ENCODE measurements at places on chromosomes 12 and 14. TPM values are rescaled to one million over a fixed set of nuclear protein-coding genes. Genes with fewer than 3 reads are reported as not detected.

DNA sequence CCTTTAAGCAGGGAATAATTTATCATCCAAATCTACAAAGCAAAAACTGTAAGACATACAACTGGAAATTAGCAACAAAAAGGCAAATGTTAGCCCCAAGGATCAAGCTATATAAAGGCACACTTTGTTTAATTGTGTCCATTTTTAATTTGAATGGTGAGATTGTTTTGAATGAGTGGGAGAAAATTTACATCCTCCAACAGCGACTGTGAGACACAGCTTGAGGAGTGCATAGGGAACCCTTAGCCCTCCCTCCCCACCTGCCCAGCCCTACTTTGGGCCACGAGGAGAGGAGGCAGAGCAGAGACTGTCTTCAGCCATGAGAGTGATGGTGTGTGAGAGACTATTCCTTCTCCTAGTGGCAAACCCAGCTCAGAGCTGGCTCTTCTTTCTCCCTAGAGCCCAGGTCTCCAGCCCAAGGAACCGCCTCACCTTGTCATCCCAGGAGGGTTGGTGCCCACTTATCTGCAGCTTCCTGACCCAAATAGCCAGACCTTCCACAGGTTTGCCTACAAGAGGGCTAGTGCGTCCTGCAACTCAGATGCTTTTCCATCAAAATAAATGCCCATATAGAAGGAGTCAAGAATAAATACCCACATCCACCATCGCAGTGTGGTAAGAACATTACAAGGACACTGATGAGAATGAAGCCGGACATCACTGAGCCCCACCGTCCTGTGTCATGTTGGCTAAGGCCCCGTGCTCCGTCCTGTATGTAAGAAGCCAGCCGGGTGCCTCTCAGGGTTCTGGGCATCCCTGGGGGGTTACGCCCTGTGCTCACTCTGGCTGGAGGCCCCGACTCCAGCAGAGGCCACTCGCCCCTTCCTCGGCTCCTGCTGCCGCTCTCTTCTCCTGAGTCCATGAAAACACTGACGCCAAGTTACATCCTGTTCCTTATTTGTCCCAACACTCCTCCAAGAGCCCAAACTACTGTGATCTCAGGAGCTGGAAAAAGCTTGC is 36.4 kb upstream of the C14orf180 start:
- no peak for DNase-seq

NCKAP5L gene
- total RNA-seq: 13.1 TPM

NTS gene
- total RNA-seq: 18.9 TPM

DNA sequence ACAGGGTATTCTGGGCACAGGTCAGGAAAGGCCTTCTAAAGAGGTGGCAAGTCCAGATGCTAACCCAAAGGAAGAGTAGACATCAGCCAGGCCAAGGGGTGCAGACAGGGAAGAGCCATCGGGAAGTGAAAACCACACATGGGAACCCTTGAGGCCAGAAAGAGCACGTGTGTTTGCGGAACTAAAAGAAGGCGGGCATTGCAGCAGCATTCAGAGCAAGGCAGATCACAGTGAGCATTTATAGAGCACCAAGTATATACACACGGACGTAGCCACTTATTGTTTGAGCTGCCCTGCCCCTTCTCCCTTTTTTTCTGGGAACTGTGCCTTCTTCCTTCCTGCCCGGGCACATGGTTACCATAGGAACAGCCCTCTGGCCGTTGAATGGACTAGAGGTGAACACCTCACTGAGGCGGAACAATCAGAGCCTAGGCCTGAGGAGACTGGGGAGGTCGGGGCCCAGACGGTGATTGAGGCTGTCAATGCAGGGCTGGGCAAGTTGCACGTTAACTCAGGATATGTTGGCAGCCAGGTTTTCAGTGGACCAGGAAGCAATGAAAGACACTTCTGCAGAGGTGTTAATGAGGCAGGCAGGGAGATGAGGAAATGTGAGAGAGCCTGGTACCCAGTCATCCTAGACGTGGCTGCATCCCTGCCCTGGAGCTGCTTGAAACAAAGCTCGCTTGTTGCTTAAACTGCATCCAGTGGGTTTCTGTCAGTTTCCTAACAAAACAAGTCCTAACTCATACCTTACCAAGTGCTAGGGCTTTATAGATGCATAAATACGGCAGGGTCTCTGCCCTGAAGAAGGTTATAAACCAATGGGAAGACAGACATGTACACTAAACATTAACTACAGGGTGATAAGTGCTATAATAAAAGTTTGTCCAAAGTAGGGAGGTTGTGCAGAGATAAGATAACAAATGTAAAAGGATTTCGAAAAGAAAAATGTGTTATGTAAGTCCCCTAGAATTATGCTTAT is 34.2 kb downstream of the MOAP1 start:
- DNase-seq: peak; percentile 68

DNA sequence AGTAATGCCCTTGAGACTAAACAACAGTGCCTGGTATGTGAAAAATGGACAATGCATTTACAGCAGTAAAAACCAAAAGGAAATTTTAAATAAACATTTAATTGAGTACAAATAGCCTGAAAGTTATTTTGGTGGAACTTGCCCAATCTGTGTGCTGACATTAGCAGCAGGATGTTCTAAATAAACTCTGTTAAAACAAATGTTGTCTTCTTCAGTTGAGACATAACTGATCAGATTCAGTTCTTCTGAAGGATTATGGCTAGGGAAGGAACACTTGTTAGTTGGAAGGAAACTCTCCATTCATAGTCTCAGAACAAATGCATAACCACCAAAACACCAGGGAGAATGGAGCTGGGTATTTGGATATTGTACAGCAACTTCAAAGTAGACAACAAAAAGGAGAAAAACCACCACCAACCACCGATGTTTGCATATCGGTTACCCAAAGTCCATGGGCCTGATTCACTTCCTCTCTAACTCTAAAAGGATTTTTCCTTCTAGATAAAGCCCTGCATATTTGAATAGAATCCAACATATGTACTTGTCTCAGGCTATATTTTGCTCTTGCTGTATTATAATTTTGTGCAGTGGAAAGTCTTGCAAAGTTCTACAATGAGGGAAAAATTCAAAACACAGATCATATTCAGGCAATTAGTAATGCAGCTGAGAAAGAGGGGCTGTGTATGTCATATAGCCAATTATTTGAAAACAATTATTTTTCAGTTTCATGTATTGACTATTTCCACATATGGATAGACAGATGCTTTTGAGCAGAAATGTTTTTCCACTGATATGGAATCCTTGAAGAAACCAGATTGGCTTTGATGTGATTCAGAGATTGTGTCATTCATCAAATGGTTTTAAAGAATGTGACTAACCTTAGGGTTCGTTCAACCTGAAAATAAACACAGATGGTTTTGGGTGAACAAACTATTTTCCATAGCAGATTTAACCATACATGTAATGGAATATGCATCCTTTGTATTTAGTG is 152.2 kb upstream of the BMP4 start:
- no peak for DNase-seq

AMHR2 gene
- 13.9 TPM for total RNA-seq

DNA sequence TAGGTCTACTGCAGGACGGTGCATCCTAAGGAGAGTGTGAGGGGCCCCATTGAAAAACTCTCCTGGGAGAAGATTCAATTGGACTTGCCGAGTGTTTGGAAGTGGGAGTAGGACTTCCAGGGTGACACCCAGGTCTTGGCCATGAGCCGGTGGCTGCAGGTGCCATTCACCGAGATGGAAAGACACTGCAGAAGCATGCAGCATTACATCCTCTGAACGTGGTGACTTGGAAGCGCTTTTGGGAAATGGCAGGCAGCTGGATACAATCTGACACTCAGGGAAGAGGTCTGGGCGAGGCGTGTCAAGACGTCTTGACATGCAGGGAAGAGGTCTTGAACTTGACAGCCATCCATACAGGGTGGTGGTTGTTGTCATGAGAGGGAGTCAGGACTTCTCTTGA is 126.9 kb downstream of the PAPOLA start:
- DNase-seq: no peak

DNA sequence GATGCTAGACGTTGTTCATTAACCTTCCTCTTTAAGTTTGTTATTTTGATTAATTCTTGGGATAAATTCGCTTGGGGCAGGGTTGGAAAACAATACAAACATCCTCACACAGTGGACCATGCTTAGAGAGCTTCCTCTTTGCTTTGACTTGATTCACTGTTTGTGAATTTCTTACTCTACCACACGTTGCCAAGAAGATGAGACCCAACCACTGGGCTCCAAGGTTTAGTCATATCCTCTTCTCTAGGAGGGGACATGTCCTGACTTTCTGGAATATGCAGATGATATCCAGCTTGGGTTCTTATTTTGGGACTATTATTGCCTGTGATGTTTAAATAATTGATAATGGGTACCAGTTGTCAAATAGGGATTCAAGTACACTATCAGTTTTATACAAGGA is 428.2 kb downstream of the ATP23 start:
- no peak for DNase-seq

AVPR1A gene
- total RNA-seq: 0.76 TPM

DNA sequence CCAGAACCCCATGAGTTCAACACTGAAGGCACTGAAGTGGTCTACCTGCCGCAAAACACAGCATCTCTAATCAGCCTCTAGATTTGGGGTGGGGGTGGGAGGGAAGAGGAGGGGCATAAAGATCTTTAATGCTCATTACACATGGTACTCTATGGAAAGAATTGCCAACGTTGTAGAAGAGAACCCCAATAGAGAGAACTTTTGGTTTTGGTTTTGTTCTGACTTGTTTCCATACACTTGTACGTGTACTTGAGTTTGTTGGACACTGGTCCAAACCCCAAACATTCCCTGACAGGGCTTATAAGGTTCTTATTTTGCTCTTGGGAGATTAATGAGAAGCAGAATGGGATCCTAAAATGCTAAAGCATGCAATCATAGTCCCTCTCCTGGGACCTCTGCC is 31.0 kb downstream of the GNPTAB start:
- DNase-seq: no peak

DNA sequence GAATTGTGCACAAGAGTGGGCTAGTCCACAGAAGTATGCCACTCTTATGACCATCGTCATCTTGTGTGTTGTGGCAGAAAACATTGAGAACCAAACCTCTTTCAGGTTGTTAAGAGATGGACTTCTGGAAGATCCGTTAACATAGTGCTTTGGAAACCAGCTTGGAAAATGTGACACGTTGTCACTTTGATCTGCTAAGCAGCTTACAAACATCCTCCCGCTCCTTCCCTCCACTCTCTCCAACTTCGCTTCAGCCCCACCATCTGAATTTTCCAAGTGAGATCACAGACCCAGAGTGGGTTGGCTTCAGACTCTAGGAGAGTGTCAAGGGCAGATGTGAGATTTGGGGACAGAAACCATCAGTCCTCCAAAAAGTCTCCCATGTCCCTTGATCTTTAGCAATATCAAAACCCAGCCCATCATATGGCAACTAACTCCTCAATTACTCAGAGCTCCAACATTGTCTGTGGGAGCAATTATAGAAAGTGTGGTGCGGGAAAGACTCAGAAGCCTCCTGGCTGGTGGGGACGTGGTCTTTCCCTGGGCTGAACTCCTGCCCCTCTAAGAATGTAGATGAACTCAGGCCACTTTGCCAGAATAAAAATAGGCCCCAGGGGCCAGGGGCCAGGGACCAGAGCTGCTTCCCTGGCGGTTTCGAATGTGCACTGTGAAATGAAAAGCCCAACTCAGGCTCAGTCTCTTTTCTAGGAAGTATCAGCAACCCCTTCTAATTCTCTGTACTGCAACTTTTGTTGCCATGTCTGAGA is 129.5 kb downstream of the SLC38A6 start:
- no peak for DNase-seq

IL22 gene
- not detected for total RNA-seq

TAS2R42 gene
- not detected for total RNA-seq

CCDC196 gene
- not detected for total RNA-seq

DNA sequence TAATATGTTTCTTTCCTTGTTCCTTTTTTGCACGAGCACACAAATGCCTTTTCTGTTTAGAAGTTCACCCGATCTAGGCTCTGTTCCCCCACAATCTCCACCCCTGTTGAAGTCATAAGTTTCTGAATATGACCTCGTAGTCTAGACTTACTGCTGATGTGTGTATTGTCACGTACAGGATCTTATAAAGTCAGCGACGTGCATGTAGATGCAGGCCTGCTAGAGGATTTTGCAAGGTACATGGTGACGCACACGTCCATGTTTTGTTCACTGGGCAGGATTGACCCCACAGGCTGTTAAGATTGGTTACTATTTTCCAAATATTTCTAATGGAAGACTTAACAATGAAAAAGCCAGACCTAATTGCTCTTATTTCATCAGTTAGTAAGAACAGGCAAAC is 46.2 kb upstream of the CCDC91 start:
- no peak for DNase-seq

SLC2A14 gene
- 6.1 TPM for total RNA-seq

DCN gene
- total RNA-seq: 1,996 TPM

GPD1 gene
- 46.8 TPM for total RNA-seq

DNA sequence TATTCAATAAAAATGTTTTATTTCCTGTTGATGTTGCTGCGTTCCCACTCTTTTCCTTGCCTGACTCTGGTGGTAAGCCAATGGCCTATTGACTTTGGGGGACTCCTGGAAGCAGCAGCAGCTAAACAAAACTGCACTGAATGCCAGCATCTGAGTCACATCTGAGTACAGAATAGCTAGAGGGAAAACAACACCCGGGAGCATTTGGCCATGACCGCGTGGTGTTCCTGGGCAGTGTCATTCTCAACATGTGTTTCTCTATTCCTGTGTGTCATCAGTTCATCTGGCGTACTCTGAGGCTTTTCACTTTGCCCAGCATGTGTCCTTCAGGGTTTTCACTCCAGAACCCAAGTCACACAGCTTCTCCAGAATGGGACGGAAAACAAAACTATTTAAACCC is 238.8 kb downstream of the PAWR start:
- DNase-seq: peak; percentile 37

- DNase-seq: no peak
Measured at GRCh38 chr12:24631676-24632426, 317.1 kb downstream of the BCAT1 start.

CLEC6A gene
- not detected for total RNA-seq

ASCL1 gene
- 1.7 TPM for total RNA-seq

DNA sequence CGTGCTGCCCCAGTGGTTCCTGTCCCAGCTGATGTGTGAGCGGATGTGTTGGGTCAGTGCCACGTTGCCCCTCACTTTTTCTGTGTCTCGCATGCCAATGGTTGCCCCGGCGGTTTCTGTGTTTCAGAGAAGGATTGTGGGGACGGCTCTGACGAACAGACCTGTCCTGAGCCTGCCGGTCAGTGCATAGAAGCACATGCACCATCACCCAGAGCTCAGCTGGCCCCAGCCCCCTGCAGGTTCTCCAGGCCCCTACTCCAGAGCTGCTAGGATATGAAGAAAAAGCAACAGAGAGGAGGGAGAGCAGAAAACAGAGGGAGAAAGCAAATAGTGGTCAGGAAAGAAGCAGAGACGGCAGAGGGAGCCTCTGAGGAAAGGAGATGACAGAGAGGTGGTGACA is 20.6 kb upstream of the LRP1-AS start:
- DNase-seq: no peak

- DNase-seq: no peak
Measured at GRCh38 chr12:122206976-122207375, 3.5 kb downstream of the B3GNT4 start.

DNA sequence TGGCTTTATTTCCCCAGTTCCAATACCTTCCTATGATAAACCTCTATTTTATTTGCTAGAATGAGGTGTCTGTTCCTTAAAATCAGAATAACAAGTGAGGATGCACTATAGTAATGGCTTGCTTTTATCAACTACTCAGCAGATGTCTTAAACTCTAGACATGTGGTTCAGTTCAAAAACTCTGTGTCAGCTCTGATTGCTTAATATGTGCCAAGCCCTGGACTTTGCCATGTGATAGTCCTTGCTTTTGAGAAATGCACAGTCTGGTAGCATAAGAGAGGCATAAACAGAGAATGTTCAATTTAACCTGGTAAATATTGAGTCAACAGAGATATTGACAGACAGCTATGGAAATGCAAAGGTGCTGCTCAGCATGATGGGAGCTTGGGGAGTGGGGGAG is 254.8 kb downstream of the PDZRN4 start:
- DNase-seq: peak; percentile 52

Measured in hepatocyte (in vitro differentiated cells).